Activated naive CD8-positive, alpha-beta T cell treated with anti-CD3 and anti-CD28 coated beads, Interleukin-2, amount 10 ng/mL, durations not matched to agents 7 days and 5 days (primary cell): ENCODE measurements at places on chromosomes 7 and 10. TPM values are rescaled to one million over a fixed set of nuclear protein-coding genes. Genes with fewer than 3 reads are reported as not detected.
A peak's percentile ranks its signal among the peaks of the same experiment; 100 is the strongest.

- DNase-seq: no peak
Observed at GRCh38 chr10:72449941-72450441, 95.3 kb upstream of the DNAJB12 start.

DNA sequence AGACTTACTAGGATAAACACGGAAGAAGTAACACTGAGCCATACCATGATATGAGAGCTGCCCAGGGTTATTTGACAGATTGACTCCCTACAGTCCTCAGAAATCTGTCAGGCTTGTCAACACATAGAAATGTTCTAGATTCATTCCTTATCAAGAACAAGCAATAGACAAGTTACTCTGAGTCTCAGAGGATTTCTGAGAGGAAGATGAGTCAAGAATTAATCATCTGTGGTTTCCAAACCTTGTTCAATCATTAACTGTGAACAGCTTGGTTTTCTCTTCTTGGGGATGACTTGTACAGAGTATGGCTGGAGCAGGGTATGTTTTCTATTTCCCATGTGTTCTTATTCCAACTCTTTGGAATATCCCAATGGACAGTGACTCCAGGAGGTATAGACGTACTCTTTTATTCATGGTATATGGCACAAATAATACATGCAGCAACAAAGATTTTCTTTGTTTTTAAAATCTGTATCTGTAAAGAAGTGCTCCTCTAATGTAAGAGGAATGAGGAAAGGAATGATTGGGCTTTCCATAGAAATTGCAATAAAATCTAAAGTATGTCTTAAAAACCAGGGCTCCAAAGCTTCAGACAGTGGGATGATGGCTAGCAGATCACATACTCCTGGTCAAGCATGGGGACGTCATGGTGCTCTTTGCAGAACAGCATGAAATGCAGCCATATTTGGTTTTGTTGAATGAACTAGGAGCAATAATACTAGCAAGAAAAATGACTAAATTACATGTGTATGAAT lies 11.9 kb upstream of the SFR1 start:
- no peak for DNase-seq

GRM3 gene
- not detected for total RNA-seq

DNA sequence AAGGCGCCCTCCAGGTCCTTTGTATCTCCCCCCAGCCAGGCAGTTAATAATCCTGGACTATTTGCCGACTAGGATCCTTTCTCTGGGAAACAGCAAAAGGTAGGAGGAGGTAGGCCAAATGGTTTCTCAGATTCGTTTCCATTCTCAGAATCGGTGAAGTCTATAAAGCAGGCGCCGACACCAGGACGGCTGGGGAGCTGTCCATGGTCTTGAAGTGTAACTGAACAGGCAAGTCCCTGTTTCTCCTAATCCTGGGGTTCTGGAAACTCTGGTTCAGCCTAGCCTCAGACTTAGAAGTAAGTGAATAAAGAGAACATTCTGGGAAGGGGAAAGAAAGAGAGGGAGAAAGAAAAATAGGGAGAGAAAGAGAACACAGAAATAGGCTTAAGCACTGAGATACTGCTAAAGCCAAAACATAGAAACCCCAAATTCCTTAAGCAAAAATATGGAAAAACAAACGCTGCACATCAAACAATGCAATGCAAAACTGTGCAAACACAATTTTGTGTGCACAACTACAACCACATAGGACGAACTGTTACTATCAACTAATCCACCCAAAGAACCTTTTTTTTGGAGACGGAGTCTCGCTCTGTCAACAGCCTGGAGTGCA lies 11.1 kb upstream of the INA start:
- peak; percentile 40 for DNase-seq

PTPRZ1 gene
- not detected for total RNA-seq

KIF5B gene
- 58.2 TPM for total RNA-seq

ADRA2A gene
- total RNA-seq: not detected

GRCh38 chr7:131932271-131932670 lies 375.8 kb upstream of the PODXL start:
- DNase-seq: no peak

TWIST1 gene
- total RNA-seq: not detected

GRCh38 chr10:32939296-32940111 lies 18.5 kb downstream of the ITGB1 start:
- no peak for DNase-seq

DNA sequence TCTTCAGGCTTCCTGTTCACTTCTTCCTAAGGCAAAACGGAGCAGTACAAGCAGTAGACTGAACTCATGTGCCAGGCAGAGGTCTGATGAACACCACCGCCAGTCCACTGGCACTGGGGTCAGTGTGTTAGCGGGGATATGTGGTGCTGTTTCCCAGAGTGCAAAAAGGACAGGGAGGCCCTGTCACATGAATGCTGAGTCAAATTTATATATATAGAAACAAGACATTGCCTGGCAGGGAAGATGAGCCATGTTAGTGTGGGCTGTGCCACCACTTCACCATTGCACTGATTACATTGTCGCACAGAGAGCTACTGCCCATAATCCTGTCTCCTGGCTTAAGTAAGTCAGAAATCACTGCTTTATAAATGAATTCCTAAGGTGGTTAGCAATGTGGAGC lies 122.2 kb upstream of the AMPH start:
- no peak for DNase-seq

AKR1C8 gene
- not detected for total RNA-seq

DNA sequence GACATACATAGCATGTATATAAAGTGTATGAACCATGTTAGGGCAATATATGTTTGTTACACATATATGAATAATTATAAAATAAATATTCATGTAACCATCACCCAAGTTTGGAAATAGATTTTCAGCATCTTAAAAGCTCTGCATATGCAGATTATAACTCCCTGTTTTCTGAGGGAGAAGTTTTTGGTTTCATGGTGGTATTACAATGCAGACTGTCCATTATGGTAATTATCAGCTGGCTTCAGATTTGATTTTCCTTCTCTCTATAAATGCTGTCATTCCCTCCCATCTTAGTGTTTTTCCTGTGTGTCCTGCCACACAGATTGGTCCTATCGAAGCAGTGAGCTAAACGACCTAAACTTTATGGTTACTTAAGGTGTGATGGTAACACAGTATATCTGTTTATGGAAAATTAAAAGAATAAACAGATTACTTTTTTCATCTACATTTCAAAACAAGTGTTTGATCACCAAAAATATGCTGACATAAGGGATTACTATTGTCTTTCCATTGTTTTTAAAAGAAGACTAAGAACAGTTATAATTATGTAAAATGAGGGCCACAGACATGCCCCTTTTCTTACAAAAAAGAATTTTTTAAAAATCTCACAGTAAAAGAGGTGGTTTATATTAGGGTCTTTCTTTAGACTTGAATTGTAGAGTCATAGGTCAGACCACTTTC lies 17.7 kb downstream of the PRPF18 start:
- DNase-seq: no peak

DNA sequence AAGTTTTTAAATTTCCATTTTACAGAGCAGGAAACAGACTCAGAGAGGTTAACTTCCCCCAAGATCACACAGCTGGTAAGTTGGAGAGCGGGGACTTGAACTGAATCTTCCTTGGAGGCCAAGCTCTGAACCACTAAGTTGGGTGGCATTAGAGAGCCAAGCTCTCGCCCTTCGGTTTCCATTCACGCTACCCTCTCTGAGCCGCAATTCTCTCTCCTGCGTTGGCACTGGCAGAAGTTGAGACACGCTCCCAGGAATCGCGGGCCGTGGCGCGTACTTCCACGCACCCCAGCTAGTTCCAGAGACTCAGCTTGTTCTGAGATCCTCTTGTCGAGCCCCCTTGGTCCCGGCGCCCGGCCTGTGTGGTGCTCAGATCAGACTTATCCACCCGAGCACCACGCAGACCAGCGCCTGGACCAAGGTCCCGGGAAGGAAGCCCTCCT lies 29.3 kb upstream of the VAX1 start:
- no peak for DNase-seq

POLR2J2 gene
- 19.0 TPM for total RNA-seq

GRCh38 chr10:63994371-63994770 lies 473.2 kb downstream of the REEP3 start:
- DNase-seq: no peak

- DNase-seq: no peak
Observed at GRCh38 chr10:95841661-95842498, 65.9 kb upstream of the CC2D2B start.

- no peak for DNase-seq
Observed at GRCh38 chr7:49324707-49325106, 400.4 kb downstream of the CDC14C start.

GRCh38 chr10:110699859-110700468 lies 55.8 kb downstream of the RBM20 start:
- no peak for DNase-seq

DNA sequence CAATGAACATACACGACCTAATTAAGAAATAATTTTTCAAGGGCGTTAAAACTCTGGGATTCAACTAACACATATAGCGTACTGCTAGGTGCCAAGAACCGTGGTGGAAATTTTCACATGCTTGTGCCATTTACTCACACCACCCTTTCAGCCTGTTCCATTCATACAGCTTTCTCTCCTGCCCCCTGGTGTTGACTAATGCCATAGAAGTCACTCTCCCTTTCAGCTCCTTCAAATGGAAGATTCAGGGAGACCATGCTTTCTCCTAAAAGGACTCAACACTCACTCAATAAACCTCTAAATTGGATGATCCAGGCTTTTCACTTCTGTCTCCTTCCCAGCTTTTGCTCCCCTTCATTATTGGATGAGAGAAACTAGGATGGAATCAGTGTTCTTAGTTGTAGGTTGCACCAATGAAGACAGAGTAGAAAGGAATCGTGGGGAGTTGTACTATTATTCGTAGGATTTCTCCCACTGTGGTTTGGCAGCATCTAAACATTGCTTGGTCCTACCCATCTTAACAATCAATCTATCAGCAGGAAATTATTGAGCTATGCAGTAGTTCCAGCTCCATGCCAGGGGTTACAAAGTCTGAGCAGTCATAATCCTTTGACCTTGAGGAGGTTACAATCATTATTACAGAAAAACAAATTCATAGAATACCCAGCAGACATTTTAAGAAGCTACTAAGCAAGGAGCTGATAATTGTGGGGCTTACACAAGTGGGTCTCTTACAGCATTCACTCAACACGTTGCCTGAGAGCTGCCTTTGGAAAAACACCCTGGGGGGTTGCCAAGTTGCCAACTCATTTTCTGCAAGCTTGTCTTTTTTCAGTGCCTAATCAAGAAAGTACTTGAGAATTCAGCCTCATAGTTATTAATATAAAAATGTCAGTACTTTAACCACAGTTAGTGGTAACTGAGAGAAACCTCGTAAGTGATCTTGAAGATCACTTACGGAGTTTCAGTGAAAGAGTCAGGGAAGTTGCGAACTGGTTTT lies 2.8 kb upstream of the PPP1R3C start:
- no peak for DNase-seq

- DNase-seq: no peak
Observed at GRCh38 chr7:85041605-85042216, 145.1 kb downstream of the SEMA3D start.

- DNase-seq: no peak
Observed at GRCh38 chr7:130224210-130224609, 16.6 kb downstream of the SSMEM1 start.

DNA sequence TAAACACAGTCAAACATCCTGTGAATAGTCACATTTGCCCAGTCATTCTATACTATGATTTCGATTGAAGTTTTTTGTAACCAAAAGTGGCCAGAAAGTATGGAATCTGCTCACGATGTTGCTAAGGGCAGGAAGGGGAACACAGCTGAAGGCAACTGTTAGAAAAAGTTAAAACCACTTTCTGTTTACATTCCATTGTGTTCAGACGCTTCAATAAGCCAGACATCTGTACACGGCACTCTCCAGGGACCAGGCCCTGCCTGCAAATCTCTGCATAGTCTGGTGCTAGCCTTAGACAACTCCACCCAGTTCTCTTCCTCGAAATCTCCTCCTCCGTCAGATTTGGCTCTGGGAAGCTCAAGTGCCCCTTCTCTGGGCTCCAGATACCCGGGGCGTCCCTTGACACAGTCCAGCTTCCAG lies 17.1 kb upstream of the TMEM120A start:
- DNase-seq: no peak

DNA sequence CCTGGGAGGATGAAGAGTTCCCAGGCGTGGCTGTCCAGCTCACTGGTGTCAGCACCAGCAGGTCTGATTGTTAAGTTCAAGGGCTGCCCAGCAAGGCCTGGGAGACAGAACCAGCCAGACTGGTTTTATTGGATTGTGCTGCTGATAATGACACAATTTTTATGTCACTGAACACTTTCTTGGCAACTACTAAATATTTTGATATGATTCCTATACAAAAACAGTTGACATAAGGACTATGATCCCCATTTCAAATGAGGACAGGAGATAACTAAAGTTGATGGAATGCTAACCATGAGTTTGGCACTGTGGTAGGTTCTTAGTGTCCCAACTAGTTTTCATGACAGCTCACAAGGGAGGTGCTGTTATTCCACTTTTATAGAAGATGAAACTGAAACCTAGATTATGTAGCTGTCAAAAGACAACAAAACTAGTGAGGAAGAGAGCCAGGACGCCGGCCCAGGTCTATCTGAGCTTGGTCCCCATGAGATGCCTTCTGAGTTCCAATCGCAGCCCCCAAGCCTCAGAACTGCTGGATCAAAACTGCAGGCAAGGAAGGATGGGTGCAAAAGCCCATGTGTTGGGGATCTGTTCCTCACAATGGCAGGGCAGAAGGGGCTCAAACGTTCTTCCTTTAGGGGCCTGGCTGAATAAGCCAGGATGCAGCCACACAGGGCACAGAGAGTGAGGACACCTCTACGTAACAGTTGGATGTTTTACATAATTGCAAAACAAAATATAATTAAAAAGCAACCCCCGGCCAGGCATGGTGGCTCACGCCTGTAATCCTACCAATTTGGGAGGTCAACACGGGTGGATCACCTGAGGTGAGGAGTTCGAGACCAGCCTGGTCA lies 52.8 kb downstream of the COBL start:
- no peak for DNase-seq

GPR26 gene
- total RNA-seq: not detected
